ENCODE measurements at places on chromosomes 2 and 18.

- DNase-seq: no peak
Observed at GRCh38 chr2:227724394-227725039, at the start of gene SCYGR6. TSS of gene SCYGR6 (minus strand) at chr2:227724757. CDS start at chr2:227724757, 0 bp downstream.

- no peak for DNase-seq
Observed at GRCh38 chr2:164984428-164984827, 29.1 kb upstream of the SLC38A11 start.

DNA sequence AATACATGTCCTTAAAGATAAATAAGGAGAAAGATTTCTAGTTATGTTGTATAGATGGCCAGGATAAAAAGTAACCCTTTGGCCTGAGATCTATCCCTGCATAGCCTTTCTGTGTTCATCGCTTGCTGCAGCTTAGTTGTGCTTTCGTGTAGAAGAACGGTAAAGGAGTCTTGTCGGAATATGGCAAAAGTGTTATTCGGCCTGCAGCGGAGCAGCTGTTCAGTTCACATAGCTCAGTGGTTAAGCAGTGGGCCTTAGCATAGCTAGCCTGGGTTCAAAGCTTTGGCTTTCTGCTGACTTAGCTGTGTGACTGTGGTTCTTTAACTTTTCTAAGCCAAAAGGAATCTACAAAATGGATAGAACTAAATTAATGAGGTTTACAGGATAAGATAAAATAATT is 55.4 kb downstream of the MALT1 start:
- no peak for DNase-seq

DNA sequence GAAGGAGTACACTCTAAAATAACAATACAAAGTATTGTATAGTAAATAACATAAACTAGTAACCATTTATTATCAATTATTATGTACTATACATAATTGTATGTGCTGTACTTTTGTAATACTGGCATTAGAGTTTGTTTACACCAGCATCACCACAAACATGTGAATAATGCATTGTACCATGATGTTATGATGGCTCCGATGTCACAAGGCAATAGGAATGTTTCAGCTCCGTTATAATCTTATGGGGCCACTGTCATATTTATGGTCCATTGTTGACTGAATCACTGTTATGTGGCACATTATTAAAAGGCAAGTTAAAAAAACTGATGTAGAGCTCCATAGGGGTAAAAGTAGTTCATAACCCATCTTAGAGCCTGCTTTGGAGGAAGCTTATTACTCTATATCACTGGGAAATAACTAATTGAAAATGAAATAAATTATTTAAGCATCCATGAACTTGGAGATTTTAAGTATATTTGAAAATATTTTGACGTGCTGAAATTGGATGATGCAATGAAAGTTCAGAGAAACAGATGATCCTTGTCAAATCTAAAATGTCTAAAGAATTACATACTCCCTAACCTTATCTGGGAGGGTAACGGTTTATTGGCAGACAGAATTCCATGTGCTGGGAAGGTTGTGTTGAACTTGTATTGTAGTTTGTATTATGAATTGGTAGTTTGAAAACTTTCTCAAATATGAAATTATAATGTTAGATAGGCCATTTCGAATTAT is 2.4 kb downstream of the SKA1 start:
- DNase-seq: no peak

DNA sequence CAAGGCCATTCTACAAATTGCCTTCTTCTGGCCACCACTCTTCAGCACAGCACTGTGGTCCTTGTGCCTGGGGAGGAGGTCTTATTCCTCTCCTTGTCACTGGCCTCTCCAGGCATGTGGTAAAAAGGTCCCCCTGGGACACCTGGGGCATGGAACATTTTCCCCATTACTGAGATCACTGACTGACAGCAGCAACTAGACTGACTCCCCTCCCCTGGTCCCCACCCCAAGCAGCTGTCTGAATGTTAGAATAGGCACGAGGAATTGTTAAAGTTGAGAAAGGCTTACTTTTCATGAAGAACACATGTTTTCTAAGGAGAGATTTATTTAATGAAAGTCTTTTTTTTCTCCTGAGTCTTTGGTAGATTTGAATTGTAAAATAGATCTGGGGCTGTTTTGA is 39.5 kb upstream of the RTN4 start:
- no peak for DNase-seq

DNA sequence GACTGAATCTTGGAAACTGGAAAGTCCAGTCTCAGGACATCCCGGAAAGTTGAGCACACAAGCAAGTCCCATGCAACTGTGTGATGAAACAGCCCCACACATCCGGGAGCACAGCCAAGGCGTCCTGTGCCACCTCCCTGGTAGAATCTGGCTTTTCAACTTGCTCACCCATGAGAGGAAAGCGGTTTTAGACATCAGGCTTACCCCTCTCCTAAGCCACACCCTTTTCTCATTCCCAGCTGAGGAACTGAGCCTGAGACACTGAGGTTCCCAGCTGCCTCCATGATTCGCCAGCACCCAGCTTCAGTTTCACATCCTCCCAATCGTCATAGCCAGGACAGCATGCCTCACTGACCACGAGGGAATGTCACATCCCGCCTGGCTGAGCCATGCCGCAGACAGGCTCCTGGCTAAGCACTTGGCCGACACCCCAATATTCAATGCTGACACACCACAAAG is 60.3 kb downstream of the STEAP3 start:
- no peak for DNase-seq

DNA sequence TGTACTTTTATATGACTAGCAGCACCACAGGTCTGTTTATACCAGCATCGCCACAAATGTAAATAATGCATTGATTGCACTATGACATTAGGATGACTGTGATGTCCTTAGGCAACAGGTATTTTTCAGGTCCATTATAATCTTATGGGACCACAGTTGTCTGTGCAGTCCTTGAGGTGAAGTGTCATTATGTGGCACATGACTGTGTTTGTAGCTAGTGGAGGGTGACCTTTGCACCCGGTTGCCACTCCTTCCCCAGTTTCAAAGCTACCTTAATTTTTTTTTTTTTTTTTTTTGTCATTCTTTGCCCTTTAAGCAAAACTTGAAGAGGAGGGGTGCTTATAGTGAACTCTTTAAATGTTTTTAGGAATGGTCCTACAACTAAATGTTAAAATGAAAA is 386.4 kb downstream of the THSD7B start:
- DNase-seq: no peak

- no peak for DNase-seq
Observed at GRCh38 chr2:235278771-235279355, 215.0 kb upstream of the AGAP1 start.

DNA sequence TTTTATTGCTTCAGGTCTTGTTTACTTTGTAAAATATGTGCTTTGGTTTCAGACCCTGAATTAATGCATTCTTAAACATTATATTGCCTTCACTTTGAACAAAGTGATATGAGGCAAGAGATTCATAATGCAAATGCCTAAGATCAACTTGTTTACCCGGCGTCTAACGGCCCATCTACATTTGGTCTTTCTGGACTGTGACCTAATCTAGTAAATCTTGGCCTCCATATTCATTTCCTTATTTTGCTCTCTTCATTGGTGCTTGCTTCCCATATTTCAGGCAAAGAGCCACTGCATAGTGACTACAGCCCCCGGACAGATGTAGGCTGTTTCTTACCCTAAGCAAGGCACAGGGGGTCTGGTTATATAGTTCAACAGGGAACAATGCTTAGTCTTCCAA is 53.0 kb upstream of the SLC39A10 start:
- no peak for DNase-seq

GRCh38 chr2:79511320-79511951 is 1.4 kb upstream of the CTNNA2 start:
- DNase-seq: no peak

DNA sequence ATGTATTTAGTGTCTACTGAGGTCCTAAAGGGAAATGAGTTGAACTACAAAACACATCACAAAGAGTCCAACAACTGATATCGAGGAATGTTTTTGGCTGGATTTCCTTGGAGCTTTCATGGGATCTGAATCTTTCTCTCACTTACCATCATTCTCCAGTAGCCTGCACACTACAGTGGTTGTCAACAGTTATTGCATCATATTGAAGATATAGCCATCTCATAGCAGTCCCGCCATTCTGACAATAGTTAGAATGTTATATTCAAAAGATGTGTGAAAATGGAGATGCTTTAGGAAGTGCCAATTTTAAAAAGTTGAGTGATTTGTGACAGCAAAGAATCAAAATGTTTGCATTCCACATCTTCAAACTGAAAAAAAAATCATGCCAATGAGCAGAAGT is 186.8 kb downstream of the DSC3 start:
- no peak for DNase-seq

DNA sequence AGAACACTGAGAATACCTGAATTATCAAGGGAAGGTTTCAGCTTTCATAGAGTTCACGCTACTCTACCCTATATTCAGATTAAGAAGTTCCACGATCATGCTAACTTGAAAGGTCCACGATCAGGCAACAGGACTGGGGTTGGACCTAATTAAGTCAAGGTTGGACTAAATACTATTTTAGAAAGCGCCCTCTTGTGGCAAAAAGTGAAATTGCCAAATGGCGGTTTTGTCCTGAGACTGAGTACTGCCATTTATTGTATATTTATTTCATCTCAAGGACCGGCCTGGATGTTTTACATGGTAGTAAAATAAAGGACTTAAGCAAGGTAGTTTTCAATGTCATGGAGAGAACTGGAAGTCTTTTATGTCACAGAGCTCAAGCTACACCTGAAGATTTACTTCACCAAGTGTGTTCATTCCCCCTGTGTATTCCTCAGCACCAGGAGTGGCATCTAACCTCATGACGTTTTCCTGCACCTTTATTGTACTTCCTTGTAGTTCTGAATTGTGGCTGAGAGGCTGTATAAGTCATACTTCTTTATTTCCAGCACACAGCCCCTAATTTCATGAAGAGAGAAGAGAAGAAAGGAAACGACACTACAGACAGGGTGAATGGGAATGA is 56.8 kb downstream of the SRD5A2 start:
- DNase-seq: peak; percentile 15

DNA sequence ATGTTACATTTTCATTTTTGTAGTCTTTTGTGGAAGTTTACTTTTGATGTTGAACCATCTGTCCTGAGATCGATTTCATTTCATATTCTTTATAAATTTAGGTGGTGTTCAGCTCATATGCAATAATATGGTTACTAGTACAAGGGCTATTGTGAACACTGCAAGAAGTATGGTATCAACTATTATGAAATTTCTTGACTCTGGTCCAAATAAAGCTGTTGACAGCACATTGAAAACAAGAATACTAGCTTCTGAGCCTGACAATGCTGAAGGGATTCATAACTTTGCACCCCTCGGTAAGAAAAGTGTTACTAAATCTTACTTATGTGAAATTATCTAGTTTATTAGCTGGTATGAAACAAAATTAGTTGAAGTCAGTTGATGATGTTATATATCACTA is 124.9 kb upstream of the TTC27 start:
- no peak for DNase-seq

GRCh38 chr2:70698847-70699246 is 69.2 kb downstream of the ADD2 start:
- DNase-seq: no peak

DNA sequence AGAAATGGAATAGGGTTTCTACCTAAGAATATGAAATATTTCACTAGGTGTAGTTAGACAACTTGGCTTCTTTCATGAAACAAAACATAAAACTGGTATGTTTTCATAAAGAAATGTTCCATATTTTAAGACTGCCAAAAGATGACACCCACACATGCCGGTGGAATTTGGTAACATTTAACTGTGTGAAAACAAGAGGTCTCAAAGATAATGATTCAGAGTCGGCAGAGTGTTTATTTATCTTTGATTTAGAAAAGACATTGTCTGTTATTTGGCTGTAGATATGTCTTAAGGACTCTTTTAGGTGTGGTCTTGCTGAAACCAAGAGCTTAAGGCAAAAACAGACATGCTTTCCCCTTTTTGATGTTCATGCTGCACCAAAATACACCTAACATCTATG is 63.5 kb upstream of the FN1 start:
- DNase-seq: no peak

DNA sequence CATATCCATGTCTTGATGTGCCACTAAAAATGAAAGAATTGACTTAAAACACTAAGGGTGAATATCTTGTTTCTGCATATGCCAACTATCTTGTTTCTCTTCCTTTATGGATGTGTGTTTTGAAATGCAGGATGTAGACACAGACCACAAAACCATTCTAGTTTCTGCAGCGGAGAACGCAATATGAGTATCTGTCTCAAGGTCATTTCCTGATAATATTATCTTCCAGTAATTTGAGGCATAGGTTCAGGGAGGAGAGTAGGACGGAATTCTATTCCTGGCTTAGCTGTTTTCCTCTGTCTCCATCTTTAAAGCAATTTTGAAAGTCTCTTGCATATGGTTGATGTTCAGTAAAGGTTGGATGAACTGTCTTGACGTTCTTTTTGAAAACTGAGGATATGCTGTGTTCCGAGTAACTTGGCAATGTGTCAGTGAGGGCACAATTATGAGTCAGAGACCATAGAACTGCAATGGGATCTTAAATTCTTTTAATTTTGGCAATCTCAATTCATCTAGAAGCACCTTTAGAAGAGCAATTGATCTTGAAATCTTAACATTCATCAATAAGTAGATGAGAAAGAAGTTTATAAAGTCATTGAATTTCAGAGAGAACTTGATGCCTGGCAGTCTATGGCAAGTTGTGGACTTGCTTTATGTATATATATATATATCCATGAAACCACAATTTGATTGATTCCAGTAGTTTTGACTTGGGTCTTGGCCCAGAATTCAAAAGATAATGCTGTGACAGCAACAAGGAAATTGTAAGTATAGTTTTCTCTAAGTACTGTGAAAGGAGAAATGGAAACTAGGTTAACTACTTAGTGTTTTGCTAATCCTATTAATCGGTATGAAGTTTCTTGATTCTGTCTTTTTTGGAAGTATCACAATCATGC is 24.8 kb downstream of the RAB27B start:
- DNase-seq: no peak

GRCh38 chr2:67560771-67561456 is 163.8 kb downstream of the ETAA1 start:
- DNase-seq: no peak

DNA sequence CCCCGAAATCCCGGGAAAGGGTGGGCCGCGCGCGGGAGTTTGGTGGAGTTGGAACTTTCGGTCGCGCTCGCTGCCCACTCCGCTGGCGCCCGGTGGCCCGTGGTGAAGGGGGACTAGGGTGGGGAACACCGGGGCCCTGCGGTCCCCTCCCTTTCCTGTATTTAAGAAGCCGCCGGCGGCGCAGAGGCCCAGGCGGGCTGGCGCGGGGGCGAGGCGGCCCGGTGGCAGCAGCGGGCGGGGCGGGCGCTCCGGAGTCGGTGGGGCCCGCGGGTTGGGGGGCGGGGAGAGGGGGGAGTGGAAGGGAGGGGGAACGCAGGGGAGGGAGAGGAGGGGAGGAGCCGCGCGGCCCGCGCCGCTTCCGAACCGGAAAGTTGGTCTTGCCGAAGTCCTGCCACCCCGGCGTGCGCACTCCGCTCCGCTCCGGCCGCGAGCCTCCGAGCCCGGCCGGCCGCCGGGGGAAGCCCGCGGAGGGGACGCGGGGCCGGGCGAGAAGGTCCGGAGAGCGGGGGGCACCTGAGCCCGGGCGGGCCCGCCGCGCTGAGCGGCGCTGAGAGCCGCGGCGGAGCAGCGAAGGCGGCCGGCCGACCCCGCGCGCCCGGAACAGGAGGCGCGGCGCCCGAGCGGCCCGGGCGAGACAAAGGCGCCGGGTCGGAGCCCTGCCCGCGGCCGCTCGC is 425 bp upstream of the SALL3 start:
- no peak for DNase-seq

Data from CD8-positive, alpha-beta memory T cell (primary cell).